Thoracic aorta (tissue), 2 donors: ENCODE measurements at places on chromosomes 3 and 15. TPM values are rescaled to one million over a fixed set of nuclear protein-coding genes. Genes with fewer than 3 reads are reported as not detected.

DNA sequence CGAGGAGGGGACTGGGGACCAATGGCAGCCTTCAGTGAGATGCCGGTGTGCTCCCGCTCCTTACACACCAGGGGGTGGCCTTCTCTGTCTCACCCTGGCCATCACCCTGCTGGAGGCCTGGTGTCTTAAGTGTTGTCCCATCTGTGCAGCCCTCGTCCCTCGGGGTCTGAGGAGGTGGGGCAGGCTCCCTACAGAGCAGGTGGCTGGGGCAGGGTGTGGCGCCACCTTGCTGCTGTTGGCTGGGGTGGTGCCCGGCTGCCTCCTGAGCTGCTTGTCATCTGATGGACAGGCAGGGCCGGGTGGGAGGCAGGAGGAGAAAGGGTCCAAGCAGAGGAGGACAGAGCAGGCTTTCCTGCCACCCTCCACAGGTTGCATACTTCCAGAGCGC is 25.9 kb downstream of the PTPN23 start:
- no peak overlapping the region for H3K27ac ChIP-seq
- H3K36me3 ChIP-seq: peaks cover 59% of the 10 kb centered on the region
- H3K4me1 ChIP-seq: peaks cover 24% of the 10 kb centered on the region
- no peak overlapping the region for H3K4me3 ChIP-seq

- no peak for DNase-seq
- no peak overlapping the region for H3K4me3 ChIP-seq
- H3K27me3 ChIP-seq: no peaks in the 10 kb centered on the region
- no peaks in the 10 kb centered on the region for H3K36me3 ChIP-seq
These were observed 3.1 kb upstream of the NR1I2 start for GRCh38 chr3:119778811-119779210.

GRCh38 chr15:25378501-25378901 is 60.3 kb downstream of the UBE3A start:
- H3K4me1 ChIP-seq: peaks cover 11% of the 10 kb centered on the region
- H3K27me3 ChIP-seq: no peaks in the 10 kb centered on the region
- peaks cover 3% of the 10 kb centered on the region for H3K36me3 ChIP-seq
- DNase-seq: no peak
- no peak overlapping the region for H3K4me3 ChIP-seq

DNA sequence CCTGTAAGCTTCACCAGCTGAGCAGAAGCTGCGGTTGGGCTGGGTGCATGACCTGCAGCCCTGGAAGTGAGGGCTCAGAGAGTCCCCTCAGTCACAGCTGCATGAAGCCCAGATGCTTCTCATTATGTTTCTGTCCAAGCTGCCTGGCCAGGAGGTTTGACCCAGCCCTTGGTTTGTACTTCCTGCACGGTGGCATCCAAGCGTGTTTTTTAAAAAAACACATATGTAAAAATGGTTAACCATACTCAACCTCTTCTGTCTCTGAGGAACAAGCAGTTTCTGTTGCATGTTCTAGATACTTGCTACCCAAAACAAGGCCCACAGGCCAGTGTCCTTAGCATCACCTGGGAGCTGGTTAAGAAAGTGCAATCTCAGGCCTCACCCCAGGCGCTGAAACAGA is 76.0 kb upstream of the ATP10A start:
- no peaks in the 10 kb centered on the region for H3K36me3 ChIP-seq
- no peaks in the 10 kb centered on the region for H3K27me3 ChIP-seq
- peaks cover 3% of the 10 kb centered on the region for H3K4me1 ChIP-seq
- H3K4me3 ChIP-seq: no peak overlapping the region

DNA sequence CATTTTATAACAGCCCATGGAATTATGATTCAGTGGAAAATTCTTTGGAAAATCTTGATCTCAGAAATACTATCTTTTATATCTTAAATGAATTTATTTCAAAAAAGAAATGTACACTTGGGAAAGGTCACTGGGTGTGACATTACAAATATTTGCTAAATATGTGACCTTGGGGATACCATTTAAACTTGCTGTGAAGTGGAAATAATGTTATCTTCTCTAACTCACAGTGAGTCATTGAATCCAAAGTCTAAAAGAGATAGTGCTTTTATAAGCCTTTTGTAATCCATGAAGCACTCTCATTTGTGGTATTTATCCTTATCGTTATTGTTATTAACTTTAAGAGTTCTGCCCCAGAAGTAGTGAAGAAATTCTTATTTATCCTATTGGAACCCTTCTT is 289.8 kb upstream of the SEMA6D start:
- DNase-seq: no peak
- no peaks in the 10 kb centered on the region for H3K27me3 ChIP-seq
- H3K36me3 ChIP-seq: no peaks in the 10 kb centered on the region
- H3K27ac ChIP-seq: no peak overlapping the region
- no peak overlapping the region for H3K4me3 ChIP-seq
- peaks cover 2% of the 10 kb centered on the region for H3K4me1 ChIP-seq

DNA sequence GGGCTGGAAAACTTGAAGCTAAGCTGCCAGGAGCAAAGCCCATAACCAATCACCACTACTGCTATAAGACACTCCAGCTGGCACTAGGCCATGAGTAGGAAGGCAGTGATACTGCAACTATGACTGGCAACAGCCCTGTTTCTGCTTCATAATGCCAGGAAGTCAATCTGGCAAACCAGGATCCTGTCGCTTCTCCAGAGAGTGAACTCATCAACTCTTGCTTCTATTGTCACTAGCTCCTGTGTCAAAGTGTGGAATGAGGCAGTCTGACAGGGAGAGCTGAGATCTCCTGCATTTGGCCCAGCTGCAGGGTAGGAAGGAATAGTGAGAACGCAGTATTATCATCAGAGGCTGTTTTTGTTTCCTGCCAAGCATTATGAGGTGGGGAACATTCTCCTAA is 105.3 kb downstream of the CTNNB1 start:
- no peak overlapping the region for H3K27ac ChIP-seq
- H3K4me1 ChIP-seq: no peaks in the 10 kb centered on the region
- no peak for DNase-seq
- H3K4me3 ChIP-seq: no peak overlapping the region

DNA sequence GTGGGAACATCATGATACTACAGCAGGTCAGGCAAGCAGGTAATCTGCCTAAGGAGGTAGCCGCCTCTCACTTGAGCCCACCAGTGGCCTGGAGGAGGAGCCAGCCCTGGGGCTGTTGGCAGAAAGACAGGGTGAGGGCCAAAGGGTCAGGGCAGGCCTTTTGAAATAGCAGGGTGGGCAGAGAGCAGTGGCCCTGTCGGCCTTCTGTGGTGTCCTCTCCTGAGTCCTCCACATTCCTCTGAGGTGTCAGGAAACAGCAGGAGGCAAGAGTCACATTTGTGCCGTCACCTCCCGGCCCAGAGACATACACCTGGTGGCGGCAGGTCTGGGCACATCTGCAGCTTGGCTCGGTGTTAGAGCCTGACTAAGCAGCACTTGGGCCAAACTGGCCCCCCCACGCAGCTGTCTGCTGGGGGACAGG is 3.9 kb upstream of the BNC1 start:
- H3K27ac ChIP-seq: no peak overlapping the region
- H3K4me1 ChIP-seq: peaks cover 6% of the 10 kb centered on the region
- no peak for DNase-seq

DNA sequence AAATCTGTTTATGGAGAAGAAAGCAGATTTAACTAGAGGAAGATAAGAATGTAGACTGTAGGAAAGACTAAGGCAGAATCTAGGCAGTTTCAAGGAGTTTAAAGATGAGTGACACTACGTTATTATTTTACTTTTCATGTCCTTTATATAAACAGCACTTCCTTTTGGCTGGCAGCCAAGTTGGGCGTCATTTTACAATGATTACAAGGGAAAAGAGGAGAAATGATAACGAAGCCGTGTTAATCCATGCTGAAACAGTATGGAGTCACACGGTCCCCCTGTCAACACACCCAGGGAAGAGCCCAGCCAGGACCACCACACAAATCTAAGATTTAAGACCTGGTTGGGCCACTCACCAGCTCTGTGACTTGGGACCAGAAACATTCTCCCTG is 83.7 kb upstream of the NEO1 start:
- peaks cover 14% of the 10 kb centered on the region for H3K4me1 ChIP-seq
- no peaks in the 10 kb centered on the region for H3K27me3 ChIP-seq
- no peak overlapping the region for H3K27ac ChIP-seq
- no peaks in the 10 kb centered on the region for H3K36me3 ChIP-seq
- DNase-seq: no peak

DNA sequence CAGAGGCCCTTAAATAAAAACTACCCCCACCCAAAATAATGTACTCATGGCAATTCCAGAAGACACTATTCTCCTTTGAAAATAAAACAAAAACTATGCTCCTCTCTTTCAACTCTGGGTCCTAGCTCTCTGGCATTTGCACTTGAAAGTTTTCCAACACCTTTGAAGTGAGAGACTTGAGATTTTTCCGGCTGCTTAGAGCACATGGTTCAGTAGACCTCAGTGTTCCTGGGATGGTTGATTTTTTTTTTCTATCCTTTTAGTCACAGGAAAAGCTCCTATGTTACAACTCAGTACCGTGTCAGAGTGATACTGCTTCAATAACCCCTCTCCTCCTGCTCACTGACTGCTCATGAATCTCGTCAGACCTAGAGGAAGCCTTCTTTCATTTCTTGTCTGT is 118.3 kb upstream of the TUSC7 start:
- no peak overlapping the region for H3K27ac ChIP-seq
- H3K36me3 ChIP-seq: no peaks in the 10 kb centered on the region
- no peak overlapping the region for H3K4me3 ChIP-seq
- H3K27me3 ChIP-seq: no peaks in the 10 kb centered on the region
- DNase-seq: no peak
- no peaks in the 10 kb centered on the region for H3K4me1 ChIP-seq

DNA sequence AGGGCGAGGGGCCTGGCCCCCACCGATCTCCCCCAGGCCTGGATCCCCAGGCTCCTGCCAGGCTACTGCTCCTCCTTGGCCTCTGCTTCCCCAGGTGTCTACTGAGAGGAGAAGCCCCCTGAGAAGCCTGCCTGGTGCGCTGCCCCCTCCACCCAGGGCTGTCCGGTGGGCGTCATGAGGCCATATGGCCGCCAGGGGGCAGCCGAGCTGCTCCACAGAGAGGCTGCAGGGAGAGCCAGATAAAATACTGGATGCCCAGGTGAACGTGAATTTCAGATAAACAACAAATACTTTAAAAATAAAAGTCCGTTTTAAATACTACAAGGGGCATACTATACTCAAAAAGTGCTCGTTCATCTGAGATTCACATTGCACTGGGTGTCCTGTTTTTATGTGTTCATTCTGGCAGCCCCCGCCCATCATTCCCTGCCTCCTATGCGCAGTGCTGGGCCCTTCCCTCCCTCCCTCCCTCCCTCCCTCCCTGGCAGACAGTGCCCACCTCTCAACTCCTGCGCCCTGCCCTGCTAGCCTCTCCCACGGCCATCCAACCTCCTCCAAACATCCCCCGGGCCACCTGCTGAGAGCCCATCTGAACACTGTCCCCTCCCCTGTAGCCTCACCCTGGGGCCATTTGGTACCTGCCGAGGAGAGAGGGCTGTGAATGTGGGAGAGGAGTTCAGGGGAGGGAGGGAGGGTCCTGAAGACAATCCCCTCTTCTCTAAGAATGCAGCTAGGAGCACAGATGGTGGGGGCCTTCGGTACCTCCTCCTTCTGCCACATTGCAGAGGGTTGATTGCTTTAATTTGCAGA is 29.6 kb downstream of the PSTPIP1 start:
- DNase-seq: no peak
- H3K4me3 ChIP-seq: no peak overlapping the region
- no peak overlapping the region for H3K27ac ChIP-seq
- peaks cover 15% of the 10 kb centered on the region for H3K4me1 ChIP-seq
- no peaks in the 10 kb centered on the region for H3K36me3 ChIP-seq

DNA sequence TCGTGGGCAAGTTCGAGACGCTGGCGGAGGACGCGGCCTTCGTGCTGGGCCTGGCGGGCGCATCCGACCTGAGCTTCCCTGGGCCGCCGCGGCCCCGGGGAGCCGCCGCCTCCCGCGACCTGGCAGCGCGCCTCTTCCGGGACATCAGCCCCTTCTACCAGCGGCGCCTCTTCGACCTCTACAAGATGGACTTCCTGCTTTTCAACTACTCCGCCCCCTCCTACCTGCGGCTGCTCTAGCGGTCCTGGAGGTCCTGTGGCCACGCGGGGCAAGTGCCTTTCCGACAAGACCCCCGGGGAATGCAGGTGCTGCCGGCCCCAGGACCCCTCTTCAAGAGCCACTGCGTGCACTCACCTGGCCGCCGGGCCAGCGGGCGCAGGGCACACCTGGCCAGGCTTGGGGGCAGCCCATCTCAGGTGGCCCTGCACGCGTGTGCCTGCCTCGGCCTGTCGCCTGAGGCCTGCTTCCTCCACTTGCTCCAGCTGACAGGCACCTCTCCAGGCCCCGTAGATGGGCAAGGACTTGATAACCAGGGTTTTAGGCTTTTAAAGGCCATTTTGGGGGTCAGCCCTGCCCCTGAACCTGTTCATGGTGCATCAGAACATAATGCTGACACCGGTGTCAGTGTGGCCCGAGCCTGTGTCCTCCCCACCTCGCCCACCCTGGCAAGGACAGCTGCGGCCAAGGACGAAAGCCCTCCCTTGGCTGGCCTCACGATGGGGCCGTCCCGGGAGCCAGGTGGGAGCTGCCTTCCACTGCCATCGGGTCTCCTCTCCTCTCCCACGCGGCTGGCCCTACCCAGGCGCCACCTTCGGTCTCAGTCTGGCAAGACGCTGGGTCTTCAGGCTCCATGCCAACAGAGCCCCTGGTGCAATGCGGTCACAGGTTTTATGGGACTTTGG is 16.1 kb downstream of the C3orf22 start:
- H3K4me3 ChIP-seq: no peak overlapping the region
- no peaks in the 10 kb centered on the region for H3K27me3 ChIP-seq
- H3K4me1 ChIP-seq: peaks cover 3% of the 10 kb centered on the region
- no peaks in the 10 kb centered on the region for H3K36me3 ChIP-seq

DNA sequence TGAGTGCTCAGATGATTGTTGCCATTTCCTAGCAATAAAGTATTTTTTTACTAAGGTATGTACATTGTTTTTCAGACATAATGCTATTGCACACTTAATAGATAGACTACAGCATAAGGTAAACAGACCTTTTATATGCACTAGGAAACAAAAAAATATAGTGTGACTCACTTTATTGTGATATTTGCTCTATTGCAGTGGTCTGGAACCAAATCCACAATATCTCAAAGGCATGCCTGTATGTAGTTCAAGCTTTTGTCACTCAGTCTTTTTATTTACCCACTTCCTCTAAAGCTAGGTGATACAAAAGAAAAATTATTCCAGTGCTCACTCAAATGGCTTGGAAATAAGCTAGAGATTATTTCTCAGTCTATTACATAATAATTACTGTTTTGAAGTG is 209.9 kb upstream of the VEPH1 start:
- H3K27me3 ChIP-seq: no peaks in the 10 kb centered on the region
- no peaks in the 10 kb centered on the region for H3K36me3 ChIP-seq
- H3K4me1 ChIP-seq: no peaks in the 10 kb centered on the region

GOLGA6L7 gene
- not detected for total RNA-seq

LAMB2 gene
- 806 TPM for total RNA-seq

SLC9A9 gene
- 29.6 TPM for total RNA-seq

MAP1A gene
- total RNA-seq: 29.8 TPM
